Myocyte (in vitro differentiated cells): ENCODE measurements at places on chromosomes 6 and 20.
A peak's percentile ranks its signal among the peaks of the same experiment; 100 is the strongest.

DNA sequence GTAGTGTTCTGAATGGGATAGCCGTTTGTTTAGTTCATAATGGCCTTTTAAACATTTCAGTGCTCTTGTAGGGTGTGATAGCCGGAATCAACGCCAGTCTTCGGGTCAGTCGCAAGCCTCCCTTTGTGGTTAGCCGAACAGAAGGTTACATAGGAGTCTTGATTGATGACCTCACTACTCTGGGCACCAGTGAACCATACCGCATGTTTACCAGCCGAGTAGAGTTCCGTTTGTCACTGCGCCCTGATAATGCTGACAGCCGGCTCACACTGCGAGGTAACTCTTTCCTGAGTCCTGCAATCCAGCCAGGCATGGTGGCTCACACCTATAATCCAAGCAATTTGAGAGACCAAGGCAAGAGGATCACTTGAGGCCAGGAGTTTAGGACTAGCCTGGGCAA, 20.4 kb downstream of the MTO1 start:
- DNase-seq, result no peak

DNA sequence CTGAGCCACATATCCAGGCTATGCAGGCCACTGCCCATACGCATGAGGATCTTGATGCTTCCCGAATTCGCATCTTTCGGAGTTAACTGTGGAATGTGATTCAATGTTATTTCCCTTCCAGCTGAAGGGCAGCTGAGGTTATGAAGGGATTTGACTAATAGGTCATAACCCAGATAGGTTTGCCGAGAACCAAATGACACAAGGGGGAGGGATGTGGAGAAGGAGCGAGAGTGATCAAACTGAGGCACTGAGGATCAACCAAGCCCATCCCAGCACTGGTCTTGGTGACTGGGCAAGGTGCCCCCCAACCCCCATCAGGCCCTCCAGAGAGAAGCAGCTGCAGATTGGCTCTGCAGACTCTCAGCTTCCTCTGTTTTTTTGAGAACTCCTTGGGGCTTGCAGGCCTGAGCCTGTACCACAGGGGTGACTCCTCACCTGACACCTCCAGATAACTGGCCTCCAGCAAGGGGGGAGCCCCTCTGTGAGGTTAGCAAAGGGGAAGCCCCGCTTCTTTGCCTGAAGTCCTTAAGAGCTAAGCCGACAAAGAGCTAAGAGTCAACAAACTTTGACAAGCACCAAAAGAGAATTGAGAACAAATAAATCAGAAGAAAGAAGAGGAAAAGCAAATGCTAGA, 185.9 kb downstream of the PDE7B start:
- no peak for DNase-seq

GRCh38 chr6:39958947-39959346, 24.7 kb upstream of the MOCS1 start:
- DNase-seq, result no peak

DNA sequence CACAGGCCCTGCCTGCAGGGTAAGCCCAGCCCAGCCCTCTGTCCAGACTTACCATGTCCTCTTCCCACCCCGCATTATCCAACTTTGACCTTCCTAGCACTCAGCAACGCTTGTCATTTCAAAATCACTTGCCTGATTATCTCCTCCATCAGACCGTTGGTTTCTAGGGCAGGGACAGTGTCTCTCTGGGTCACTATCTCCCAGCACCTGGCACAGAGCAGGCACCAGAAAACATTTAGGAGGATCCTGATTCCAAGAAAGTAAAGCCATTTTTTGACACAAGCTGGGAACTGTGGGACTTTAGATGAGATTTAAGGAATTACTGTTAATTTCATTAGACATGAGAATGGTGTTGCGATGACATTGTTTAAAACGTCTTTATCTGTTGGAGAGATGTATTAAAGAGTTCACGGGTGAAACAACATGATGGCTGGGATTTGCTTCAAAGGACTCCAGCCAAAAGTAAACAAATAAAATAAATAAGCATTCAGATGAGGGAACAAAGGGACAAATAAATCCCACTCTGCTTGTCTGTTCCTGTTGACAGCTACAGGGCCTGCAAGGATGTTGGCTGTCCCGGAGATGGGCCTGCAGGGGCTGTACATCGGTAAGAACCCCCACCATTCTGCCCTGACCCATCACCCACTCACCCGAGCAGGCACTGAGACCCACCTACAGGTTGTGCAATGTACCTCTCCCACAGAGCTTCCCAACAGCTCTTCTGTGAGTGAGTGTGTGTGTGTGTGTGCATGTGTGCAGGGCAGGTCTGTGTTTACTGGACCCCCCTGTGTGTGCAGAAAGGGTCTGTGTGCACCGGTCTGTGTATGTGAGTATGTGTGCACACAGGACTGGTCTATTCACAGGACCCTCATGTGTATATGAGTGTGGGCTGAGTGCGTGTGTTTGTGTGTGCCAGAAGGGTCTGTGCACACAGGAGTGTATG, 5.9 kb downstream of the HSPA12B start:
- DNase-seq, result no peak

- no peak for DNase-seq
These were observed 670.2 kb downstream of the RFPL4B start for GRCh38 chr6:113017353-113017752.

- DNase-seq, result no peak
These were observed 305.3 kb upstream of the RGS17 start for GRCh38 chr6:153436351-153436750.

GRCh38 chr6:113394216-113394615, 462.9 kb upstream of the MARCKS start:
- no peak for DNase-seq

GRCh38 chr20:21315138-21315537, 12.0 kb downstream of the XRN2 start:
- peak; percentile 69 for DNase-seq

DNA sequence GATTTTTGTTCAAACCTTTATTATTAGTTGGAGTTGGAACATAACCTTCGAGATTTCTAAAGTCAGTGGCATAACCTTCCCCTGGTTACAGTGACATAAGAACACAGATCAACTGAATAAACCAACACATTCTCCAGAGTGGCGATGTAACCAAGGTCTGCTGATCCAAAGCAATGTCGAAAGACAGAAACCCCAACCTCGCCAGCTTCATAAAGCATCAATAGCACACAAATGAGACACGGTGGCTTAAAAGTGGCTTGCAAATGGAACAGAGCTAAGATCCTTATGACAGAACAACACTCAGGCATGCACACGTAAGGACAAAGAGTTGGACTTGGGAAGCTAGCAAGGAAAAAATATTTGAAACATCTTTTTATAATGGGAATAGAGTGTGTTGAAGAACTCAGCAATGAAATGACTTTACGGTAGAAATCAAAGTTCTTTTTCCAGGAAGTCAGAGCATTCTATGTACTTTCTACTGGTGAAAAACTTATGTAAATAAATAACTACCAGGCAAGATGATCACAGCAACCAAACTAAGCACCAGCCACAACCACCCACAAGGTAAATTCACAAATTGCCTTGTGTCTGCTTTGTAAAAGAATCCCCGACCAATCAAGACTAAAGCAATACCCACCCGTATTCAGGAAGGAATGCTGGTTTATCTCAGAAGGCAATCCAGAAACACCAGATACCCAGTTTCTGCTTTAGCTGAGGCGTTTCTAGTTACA, 61.0 kb upstream of the NHSL1 start:
- DNase-seq, result no peak

DNA sequence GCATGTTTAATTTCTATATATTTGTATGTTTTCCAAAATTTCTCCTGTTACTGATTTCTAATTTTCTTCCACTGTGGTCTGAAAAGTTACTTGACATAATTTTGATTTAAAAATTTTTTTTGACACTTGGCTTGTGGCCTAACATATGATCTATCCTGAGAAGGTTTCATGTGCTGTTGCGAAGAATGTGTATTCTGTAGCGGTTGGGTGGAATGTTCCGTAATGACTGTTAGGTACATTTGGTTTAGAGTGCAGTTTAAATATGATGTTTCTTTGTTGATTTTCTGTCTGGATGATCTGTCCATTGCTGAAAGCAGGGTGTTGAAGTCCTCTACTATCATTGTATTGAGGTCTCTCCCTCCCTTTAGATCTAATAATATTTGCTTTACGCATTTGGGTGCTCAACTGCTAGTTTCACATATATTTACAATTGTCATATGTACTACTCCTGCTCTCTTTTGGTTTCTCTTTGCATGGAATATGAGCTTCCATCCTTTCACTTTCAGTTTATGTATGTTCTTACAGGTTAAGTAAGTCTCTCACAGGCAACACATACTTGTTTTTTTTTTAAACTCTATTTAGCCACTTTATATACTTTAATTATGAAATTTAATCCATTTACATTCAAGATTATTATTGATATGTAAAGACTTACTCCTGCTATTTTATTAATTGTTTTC, 19.5 kb upstream of the EDN1 start:
- no peak for DNase-seq

DNA sequence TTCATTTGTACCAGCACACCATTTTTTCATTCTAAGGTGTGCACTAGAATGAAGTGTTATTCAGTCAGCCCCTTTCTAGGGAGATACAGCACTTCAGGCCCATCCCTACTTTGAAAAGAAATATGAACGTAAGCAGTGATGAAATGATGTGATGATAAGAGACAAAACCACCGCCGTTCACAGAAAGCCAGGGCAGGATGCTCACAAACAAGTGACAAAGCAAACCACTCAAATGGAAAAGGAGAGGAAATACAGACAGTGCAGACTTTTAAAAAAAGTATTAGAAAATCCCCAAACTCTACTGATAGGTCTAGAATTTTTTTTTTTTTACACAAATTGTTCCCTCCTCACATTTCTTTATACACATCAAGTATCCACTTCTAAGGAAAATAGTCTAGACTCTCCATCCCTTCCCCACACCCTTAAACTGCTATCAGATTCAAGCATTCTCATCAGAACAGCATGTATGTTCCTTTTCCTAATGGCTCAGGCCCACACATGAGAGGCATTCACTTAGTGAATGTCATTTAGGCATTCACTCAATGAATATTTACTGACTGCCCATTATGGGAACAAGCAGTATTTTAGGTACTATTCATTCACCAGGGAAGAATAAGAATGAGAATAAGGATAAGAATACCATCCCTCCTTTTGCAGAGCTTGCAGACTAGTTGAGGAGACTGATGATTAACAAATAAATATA, 243.5 kb downstream of the GMPR start:
- no peak for DNase-seq

- no peak for DNase-seq
These were observed 41.1 kb upstream of the BMP6 start for GRCh38 chr6:7684843-7685242.

GRCh38 chr6:157089258-157089657, 234.1 kb downstream of the TMEM242 start:
- DNase-seq, result peak; percentile 51

DNA sequence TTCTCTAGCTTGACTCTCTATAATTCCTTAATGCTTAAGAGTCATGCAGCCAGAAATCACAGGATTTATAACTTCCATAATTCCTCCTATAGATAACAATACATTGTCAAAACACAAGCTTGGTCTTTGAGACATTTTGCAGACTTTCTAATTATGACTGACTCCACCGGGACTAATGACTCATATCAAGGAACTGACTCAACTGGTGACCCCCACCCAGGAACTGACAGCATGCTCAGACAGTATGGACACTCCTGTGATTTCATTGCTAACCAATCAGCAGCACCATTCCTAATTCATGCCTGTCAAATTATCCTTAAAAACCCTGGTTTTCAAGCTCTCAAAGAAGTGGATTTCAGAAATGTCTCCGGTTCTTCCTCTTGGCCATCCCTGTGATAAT, 670.5 kb upstream of the IMPG1 start:
- no peak for DNase-seq

- DNase-seq, result no peak
These were observed 41.7 kb downstream of the CDK5RAP1 start for GRCh38 chr20:33359399-33360261.

GRCh38 chr20:55586610-55587009, 418.7 kb downstream of the CBLN4 start:
- no peak for DNase-seq

GRCh38 chr6:5782783-5783547, 223.8 kb downstream of the NRN1 start:
- DNase-seq, result peak; percentile 77
